ENCODE measurements at places on chromosomes 6 and 20.

- DNase-seq, result no peak
Observed at GRCh38 chr6:14822679-14823078, 423.2 kb upstream of the JARID2 start.

- DNase-seq, result no peak
Observed at GRCh38 chr6:130365166-130366106, at the start of gene TMEM200A. Gene TMEM200A, plus strand, starts transcription at chr6:130366017. Its CDS starts 74,406 bp downstream, at chr6:130440423.

GRCh38 chr20:19823216-19823615, 65.2 kb downstream of the RIN2 start:
- DNase-seq, result no peak

GRCh38 chr6:79621579-79621978, 9.6 kb upstream of the SH3BGRL2 start:
- DNase-seq, result no peak

DNA sequence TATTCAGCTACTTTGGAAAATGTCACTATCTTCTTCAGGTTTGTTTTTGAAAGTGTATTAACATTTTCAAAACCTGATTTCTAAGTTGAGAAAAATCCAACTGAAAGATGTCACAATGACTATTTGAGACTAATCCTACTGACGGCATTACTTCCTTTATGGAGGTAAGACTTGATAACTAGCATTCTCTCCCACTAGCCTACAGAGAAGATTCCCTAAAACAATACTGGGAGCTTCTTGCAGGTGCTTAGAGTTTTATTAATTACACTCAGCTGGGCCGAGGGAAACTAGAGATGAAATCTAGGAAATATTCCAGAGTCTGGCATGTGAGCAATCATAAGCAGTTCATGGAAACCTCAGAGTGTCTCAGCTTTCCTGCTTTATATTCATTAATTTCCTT, 114.0 kb downstream of the LCA5 start:
- no peak for DNase-seq

DNA sequence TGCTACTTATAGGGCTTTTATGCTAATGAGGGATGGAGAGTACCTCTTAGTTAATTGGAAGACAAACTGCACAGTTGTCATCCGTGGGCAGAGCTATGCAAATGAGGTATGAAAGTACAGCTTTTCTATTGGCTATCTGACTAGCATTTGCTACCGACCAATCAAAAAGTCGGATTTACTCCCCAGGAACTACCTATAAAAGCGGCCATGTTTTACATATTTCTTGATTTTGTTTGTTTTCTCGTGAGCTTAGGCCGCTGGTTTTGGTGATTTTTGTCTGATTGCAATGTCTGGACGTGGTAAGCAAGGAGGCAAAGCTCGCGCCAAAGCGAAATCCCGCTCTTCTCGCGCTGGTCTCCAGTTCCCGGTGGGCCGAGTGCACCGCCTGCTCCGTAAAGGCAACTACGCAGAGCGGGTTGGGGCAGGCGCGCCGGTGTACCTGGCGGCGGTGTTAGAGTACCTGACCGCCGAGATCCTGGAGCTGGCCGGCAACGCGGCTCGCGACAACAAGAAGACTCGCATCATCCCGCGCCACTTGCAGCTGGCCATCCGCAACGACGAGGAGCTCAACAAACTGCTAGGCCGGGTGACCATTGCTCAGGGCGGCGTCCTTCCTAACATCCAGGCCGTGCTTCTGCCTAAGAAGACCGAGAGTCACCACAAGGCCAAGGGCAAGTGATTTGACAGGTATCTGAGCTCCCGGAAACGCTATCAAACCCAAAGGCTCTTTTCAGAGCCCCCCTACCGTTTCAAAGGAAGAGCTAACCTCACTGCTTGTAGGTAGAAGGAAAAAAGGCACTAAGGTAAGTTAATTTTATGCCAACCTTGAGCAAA, 36.9 kb downstream of the HFE start:
- peak; percentile 99 for DNase-seq

DNA sequence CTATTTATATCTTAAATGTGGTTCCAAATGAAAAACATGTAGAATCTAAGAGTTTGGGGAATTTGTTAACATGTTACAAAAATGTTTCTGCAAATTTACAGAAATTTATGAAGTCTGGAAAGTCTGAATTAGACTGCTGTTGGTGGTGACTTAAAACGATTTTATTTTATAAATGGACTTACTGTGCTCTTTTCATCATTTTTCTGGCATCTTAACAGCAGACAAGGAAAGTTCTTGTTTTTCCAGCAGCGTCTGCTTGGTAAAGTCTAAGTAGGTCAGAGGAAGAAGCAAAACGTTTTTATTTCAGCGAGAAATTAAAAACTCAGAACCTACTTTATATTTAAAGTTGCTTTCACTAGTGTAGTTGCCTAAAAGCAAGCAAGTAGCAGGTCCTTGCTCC, 48.6 kb upstream of the COL9A1 start:
- DNase-seq, result no peak

DNA sequence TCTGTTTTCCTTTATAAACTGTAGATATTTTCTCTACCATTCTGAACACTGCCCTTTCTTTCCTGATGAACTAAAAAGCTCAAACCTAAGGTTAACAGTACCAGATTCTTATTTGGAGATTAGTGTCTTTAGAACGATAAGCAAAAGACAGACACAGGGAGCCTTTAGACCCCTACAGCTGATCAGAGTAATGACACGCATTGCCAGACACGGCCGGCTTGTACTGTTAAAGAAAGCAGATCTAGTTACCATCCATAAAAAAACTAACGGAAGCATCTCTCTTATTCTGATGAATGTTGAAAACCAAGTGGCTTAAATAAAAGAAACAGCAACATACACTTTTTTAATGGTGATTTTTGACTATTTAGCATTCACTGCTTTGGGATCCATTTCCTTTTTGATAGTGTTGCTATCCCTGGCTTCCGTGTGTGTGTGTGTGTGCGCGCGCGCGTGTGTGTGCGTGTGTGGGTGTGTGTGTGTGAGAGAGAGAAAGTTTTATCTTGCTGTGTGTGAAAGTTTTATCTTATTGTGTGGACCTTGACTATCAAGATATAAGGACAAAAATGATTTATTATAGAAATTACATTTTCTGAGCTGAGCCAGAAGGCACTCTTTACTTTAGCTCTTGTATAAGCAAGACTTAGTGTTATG, 95.6 kb upstream of the SLC35B3 start:
- no peak for DNase-seq

- DNase-seq, result no peak
Observed at GRCh38 chr6:166419717-166420116, 37.0 kb upstream of the MPC1 start.

- peak; percentile 32 for DNase-seq
Observed at GRCh38 chr6:137282254-137282653, 63.1 kb upstream of the IFNGR1 start.

GRCh38 chr6:686497-686896, 6.4 kb downstream of the EXOC2 start:
- peak; percentile 71 for DNase-seq

DNA sequence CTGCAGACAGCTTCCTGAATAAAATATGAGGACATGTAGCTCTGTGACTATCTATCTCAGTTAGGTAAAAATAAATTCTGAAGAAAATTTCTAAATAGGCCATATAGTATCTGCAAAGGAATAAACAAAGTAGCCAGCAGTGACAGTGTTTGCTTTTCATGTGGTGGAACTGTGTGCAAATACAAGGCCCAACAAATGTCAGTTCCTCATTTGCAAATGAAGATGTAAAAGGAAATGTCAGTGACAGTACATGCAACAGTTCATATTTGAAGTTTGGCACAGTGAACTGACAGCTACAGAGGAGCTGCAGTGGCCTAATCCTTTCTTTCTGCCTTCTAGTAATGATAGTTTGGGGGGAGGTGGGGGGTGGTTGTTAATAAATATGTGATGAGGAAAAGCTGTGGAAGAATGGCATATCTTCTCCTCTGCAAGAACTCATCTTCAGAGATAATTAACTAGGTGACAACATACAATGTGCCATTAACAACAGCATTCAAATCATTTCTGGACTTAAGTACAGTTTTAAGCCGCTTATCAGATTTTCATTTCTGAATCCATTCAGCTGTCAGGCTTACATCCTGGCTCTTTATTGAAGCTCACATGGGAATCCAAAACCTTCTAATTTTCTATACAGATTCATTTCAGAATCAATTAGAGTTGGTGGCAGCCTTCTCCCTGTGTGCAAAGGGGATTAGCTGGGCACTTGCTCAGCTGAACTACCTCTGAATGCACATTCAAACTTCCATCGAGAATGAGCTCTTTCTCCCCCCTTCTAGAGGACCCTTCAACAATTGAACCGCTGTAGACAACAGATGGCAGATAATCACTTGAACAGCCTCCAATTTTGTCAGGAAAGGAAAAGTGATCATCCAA, 1059.0 kb upstream of the EPHA7 start:
- peak; percentile 5 for DNase-seq

DNA sequence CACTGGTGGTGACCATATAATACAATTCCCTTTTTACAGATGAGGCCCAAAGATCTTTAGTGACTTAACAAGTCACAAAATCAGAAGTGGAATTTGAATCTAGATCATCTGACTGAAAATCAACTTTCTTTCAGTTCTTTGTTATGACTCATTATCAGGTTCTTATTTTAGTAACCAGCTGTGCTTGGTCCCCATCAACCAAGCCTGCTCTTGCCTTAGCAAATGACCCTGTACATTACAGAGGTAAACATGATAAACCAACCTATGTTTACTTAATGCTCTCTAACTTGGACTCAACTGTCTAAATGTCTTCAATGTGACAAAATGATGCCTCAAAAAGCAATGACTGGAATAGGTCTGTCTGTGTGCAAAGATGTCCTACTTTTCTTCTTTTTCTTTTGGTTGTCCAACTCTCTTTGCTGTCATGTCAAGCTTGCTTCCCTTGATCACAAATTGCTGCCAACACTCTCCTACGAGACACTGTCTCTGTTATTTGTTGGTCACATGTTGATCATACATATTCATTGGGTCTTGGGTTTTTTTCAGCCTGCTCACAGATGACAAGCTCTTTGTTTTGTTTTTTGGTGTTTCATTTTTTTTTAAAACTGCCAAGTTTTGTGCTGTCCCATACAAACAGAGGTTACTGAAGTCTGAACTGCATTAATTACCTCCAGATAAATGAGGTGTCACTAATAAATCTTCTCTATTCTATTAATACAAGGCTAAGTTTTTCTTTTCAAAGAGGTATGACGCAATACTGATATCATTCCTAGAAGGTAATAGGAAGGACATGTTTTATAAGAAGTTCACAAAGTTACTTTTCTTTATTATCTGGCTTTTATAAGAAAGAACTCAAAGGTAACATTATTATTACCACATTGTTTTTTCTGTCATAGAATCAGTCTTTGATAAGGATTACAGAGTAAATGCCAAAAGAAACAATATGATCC, 62.2 kb upstream of the PLN start:
- DNase-seq, result no peak

DNA sequence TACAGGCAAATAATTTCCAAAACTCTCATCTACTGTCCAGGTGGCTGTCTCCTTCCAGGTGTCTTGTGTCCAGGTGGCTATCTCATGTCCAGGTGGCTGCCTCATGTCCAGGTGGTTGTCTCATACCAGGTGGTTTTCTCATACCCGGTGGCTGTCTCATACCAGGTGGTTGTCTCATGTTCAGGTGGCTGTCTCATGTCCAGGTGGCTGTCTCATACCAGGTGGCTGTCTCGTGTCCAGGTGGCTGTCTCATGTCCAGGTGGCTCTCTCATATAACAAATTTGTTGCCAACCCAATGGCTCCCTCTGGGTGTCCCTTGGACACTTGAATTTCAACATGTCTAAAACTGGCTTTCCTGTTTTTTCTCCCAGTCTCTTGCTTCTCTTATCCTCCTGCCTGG, 14.3 kb upstream of the SLC22A3 start:
- DNase-seq, result no peak

- DNase-seq, result peak; percentile 62
Observed at GRCh38 chr6:135675862-135676261, 175.6 kb upstream of the PDE7B start.

DNA sequence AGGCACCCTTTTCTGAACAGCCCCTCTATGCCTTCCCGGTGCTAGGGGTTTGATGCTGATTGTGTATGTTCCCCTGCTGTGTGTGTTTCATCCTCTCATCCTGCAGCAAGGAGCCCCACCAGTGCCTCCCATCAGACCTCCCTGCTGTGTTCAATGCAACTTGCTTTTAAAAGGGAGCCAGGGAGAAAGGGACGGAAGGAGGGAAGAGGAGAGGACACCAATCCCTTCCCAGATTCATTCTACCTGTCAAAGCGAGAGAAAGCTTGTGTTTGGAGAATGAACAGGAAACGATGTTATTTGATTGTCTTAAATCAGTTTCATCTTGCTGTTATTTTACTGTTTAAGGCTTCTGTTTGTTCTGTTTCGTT, 259.2 kb downstream of the ADGB start:
- no peak for DNase-seq

DNA sequence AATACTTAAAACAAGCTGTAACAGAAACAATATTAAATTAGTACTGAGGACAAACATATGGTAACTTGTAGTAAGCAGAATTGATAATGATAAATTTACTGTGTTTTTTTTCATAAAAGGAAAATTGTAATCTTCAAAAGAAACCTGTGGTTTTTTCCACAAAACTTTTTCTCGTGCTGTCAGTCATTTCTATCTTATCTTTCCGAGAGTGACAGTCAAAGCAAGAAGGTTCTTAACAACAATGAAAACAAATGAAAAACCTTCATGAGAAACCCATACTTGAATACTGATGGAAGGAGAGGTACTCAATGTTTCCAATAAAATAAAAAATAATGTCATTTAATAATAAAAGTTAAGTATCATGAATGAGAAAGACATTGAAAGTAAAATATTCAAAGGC, 174.0 kb downstream of the TBC1D32 start:
- DNase-seq, result no peak

DNA sequence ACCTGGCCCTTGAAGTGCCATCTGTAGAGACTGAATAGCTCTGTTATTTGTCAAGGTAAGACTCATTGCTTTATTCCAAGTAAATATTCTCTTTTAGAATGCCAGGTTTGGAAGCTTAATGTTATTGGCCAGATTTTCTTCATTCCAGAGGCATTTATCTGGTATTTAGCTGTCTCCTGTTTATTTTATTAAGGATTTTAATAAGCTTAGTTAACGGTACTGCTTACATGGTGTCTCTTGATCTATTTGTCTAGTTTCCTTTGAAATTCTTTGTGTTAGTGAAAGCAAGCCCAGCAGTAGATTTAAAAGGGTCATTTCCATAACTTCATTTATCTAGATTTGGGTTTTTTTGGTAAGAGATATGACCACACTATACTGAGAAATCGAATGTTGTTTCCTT, 7.7 kb downstream of the RALY start:
- DNase-seq, result no peak

- DNase-seq, result no peak
Observed at GRCh38 chr6:8268156-8268555, 165.8 kb upstream of the EEF1E1 start.

- DNase-seq, result peak; percentile 21
Observed at GRCh38 chr20:20582734-20583133, 129.7 kb downstream of the RALGAPA2 start.

DNA sequence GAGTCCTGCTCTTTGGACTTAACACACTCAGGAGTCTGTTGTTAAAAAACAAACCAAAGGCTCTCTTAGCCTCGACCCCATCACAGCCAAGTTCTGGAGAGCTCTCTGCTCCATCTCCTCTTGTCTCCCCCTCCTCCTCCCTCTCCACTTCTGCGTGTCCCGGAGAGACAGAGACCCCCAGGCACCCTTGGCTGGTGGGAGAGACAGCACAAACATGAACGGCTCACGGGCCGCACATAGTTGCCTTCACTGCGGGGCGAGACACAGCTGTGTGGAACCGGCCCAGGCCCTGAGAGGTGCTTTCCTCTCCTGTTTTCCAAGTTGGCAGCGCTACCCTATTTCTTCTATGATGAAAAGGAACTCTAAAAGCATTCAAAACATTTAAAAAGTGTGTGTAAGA, 23.3 kb upstream of the MYT1 start:
- no peak for DNase-seq

- peak; percentile 97 for DNase-seq
Observed at GRCh38 chr20:53922901-53923314, 147.5 kb downstream of the BCAS1 start.

- no peak for DNase-seq
Observed at GRCh38 chr20:15030826-15031225, 693.4 kb upstream of the FLRT3 start.
